ENCODE measurements at places on chromosomes 2 and 18.

GRCh38 chr2:232382331-232383225, 4.0 kb downstream of the ALPP start:
- no peak for DNase-seq

DNA sequence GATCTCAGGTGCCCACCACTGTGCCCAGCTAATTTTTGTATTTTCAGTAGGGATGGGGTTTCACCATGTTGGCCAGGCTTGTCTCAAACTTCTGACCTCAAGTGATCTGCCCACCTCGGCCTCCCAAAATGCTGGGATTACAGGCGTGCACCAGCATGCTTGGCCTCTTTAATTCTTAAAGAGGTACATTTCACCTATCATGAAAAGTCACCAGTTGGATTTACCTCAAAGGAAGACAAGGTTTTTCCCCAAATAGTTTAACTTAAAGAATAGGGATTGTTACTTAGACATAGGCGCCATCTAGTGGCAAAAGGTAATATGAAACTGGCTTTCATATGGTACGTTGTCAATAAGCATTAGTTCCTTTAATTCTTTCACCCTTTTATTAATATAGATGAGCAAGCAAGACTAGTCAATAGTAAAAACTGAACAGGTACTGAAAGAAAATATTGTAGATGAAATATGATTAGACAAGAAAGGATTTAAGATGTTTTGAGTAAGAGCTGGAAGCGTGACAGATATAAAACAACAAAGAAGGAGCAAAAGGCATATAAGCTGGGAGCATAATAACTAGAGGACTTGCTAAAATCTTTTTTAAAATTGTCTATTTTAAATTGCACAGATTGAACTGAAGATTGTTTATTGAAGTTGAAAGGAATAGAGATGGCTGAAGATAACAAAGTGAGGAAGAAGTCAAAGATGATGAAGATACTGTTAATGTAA, 35.0 kb upstream of the PSMD14 start:
- DNase-seq: no peak

DNA sequence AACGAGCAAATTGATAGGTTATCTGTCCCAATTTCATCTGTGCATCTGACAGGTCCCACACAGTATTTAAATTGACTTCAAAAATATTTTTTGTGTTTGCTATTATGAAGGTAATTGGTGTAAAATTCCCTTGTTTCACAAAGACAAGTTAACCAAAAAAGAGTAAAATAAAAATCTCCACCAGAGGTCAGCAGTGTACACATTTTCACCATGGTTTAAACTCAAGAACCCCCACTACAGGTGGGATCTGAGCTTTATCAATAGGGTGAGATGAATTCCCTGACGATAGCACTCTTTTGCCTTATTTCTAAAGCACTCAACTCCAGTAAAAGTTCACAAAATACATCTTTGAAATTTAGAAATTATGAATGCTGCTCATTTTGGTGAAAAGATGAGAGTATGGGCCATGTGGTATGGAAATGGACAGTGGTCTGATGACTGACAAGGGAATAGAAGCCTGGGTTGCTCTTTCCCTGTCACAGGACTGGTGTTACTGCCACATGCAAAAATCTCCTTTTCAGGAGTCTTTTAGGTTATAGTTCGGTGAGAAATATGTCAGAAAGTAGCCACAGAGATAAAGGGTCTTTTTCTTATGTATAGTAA, 68.0 kb downstream of the SERPINB8 start:
- DNase-seq: no peak

GRCh38 chr18:62001396-62001795, 108.6 kb upstream of the RNF152 start:
- no peak for DNase-seq

- no peak for DNase-seq
Observed at GRCh38 chr2:154130821-154131220, 259.1 kb downstream of the GALNT13 start.

DNA sequence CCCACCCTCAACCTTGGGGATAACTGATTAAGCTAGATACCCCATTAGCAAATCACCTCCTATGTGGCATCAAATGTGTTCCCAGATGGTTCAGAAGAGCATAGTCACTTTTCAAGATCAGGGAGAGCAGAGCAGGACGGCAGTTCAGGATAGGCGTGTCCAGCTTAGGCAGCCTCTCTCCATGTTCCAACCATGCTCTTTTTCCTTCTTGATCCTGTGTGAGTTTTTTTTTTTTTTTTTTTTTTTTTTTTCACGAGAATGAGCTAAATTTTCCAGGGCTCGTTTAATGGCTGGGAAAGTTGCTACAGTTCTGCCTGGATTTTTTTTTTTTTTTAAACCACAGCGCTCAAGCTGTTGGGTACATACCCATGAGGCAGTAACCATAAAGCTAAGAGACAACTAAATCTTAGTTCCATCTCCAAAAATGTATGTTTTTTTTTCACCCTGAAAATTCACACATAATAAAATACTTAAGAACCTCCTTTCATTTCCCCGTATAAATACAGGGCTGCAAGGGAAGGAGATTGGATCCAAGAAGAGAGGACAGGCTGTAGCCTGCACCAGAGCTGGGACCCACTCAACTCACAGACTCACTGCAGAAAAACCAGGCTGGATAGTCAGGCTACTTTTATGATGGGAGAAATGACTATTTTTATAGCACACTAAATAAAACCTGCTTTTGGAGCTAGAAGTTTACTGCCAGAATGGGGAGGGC, 244.3 kb downstream of the SETBP1 start:
- no peak for DNase-seq

DNA sequence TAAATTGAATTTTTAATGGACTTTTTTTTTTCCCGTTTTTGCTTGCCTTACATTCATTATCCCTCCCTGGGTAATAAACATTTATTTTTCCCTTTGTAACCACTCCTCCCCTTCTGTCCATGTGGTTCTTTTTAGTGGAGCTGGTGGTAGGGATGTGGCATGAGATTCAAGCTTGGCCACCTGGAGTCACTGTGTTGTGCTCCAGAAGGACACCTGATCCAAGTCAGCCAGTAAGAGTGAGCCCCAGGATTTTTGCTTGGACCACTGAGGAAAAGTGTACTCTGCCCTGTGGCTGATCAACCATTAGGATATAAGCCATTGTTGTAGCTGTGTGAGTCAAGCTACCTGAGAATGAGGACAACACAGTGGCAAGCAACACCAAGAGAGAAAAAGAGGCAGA, 11.1 kb upstream of the ACTR3 start:
- DNase-seq: no peak

- DNase-seq: no peak
Observed at GRCh38 chr2:3079959-3080948, 297.4 kb downstream of the EIPR1 start.

GRCh38 chr2:174106736-174107135, 141.6 kb upstream of the SP3 start:
- no peak for DNase-seq

DNA sequence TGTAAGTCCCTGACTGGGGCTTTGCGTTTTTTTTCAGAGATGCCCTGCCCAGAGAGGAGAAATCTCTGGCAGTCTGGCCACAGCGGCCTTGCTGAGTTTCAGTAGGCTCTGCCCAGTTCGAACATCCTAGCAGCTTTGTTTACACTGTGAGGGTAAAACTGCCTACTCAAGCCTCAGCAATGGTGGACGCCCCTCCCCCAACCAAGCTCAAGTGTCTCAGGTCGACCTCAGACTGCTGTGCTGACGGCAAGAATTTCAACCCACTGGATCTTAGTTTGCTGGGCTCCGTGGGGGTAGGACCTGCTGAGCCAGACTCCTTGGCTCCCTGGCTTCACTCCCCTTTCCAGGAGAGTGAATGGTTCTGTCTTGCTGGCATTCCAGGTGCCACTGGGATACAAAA, 31.7 kb downstream of the L3MBTL4 start:
- no peak for DNase-seq

GRCh38 chr18:60549338-60549960, 176.9 kb upstream of the MC4R start:
- DNase-seq: no peak

DNA sequence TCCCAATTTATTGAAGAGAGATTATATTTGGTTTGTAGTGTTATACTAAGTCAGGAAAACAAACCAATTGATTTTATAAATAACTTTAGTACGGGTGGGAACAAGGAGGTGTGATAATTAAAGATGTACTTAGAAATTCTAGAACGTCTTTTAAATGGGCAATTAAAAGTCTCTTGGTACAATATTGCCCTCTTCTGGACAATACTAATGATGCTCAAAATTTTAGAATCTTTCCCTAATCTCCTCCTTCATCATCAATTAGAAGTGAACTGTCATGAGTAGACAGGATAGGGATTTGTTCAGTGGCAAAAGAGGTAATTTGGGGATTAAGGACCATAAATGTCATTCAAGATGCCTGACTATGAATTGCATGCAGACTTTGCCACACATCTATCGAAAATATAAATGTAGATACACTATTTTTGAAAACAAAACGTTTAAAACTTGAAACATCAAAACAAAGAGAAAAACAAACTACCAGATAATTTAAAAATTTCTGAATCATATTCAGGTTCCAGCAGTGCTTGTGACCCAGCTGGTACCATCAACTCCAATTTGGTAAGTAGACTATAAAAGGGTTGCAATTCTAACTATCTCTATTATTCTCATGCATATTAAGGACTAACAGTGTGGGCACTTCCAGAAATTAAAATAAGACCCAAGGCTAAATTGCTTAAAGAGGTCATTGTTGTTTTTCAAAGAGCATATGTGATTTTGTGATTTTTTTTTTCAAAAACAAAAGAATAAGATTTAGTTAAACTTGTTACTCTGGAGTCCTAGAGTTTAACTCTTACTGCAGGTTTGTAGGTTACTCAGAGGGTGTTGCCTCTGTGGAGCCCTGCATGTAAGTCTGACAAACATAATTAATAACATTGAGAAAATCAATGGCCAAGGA, 123.5 kb downstream of the LAMA3 start:
- no peak for DNase-seq

- DNase-seq: no peak
Observed at GRCh38 chr2:94956797-94957391, 68.6 kb upstream of the MAL start.

GRCh38 chr2:184879671-184880070, 281.3 kb downstream of the ZNF804A start:
- no peak for DNase-seq

DNA sequence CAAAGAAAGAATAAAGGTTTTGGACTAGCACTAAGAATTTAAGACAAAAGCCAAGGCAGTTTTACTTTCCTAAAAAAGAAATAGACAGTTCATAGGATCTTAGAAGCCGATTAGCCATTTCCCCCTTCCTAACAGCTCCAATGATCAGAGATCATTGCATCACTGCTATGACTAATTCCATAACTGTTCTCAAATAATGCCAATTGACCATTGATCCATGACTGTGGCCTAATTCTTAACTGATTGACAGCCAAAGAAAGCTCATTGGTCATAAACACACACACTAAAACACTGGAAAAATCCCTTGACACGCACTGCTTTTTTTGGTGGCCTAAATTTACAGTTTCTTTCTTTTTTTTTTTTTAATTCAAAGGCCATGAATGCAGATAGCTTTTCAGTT, 345.0 kb upstream of the ACVR2A start:
- no peak for DNase-seq

- DNase-seq: no peak
Observed at GRCh38 chr18:75293591-75293990, 83.0 kb downstream of the TSHZ1 start.
